ENCODE measurements at places on chromosomes 7 and 10.

GRCh38 chr7:119010635-119011034 lies 786.1 kb downstream of the ANKRD7 start:
- DNase-seq: no peak

DNA sequence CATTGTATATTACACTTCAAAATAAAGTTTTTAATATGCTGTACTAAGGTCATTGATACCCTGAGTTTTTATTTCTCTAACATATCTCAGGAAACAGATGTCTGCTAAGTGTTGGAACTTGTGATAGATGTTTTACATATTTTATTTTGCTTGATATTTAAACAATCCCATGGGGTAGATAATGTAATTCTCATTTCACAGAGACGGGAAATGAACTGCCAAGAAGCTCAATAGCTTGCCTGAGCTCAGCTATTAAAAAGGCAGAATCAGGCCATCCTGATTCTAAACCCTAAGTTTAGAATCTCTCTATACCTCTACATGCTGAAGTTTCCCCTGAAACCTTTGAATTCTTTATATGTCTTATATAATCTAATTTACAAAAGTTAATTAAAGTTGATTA lies 126.3 kb downstream of the LRRC18 start:
- DNase-seq: no peak

DNA sequence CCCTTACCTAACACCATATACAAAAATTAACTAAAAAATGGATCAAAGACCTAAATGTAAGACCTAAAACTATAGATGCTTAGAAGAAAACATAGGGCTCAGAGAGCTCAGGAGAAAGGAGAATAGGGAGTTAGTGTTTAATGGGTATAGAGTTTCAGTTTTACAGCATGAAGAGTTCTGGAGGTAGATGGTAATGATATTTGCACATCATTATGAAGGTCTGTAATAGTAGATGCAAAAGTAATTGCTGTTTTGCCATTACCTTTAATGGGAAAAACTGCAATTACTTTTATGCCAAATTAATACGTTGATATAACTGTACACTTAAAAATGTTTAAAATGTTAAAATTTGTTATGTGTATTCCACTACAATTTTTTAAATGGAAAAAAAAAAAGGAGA lies 39.2 kb upstream of the NANOS1 start:
- no peak for DNase-seq

DNA sequence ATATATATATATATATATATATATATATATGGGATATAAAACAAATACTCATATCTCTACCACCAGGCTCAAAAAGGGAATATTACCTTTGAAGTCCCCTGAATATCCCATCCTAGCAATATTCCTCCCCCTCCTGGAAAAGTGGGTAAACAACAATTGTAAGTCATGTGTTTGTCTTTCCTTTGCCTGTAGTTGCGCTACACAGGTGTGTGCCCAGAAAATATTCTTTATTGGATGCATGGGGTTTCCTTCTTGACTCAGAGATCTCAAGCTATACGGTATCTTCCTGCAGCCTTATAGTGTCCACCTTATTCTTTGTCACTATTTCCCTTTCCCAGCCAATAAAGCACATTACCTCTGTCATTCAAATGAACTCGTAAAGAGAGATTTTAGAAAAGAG lies 54.2 kb downstream of the MET start:
- no peak for DNase-seq

DNA sequence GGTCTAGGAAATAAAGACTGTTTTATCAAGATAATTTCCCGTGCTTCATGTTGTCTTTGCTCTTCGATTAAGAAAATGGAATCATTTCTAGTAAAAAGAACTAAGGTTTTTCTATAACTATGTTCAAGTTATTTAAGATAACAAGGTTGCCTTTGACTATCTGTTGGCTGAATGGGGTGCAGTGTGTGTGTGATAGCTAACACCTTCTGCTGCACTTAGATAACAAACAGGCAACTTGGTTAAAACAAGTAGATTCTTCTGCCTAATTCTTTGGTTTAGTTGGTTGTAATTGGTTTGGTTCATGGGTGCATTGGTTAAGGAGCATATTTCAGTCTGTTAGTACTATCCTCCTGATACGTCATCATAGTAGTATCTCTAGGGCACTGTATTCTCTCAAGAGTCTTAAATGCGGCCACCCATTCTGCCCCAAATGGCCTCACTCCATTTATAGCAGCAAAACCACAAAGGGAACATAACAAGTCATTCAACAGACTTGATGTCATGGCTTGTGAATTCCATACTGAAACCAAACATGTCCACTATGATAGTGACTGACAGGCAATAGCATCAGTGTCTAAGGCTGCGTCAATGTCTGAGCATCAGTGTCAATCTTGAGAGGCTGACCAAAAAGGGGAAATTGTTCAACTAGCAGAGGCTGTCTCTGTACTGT lies 55.7 kb downstream of the CCDC3 start:
- DNase-seq: no peak

GRCh38 chr7:111952783-111953182 lies 253.4 kb downstream of the DOCK4 start:
- no peak for DNase-seq

DNA sequence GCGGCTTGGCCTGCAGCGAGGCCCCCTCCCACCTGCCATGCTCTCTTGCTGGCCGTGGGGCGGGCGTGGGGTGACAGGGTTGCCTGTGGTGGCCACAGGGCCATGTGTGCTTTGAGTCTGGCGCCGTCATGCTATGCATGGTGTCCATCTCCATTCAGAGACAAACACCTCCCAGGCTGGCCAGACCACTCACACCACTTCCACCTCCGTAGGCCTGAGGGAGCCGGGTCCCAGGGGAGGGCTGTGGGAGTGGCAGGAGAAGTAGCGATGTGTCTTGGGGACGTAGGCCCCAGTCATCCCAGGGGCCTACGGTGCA lies 65.5 kb downstream of the DNAJB6 start:
- no peak for DNase-seq

DNA sequence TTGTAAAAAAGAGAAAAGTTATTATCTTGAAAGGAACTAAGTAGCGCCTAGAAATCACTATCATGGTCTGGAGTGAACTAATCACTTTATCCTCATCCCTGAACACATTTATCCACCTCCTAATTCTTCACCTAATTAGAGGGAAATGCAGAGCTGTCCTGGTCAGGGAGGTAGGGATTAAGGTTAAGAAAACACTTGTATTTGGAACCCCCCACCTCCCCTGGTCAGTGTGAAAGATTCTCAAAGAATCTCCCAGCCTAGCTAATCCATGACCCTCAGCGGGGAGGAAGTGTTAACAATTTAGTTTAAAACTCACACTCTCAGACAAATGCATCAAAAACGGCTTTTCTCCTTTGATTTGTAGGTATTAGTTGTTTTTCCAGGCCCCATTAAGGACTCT lies 83.8 kb downstream of the FAM204A start:
- no peak for DNase-seq

DNA sequence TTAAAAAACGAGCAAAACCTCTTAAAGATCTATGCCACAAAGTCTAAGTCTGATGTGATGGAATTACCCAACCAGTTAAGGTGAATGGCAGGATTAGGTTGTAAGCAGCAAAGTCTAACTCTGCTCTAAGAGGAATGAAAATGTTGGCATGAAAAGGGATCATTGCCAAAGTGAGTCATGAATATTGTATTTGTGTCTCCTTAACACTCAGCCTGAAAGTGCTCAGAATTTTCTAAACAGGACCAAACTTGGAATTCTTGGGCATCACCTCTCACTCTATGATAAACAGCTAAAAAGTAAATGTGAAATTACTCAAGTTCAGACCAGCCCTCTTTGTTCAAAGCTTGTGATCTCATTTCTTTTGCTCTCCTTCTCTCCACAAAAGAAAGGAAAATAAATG lies 27.0 kb downstream of the PPP1R3A start:
- DNase-seq: no peak
